Foreskin melanocyte (primary cell): ENCODE measurements at places on chromosomes 1 and 21.
A peak's percentile ranks its signal among the peaks of the same experiment; 100 is the strongest.

DNA sequence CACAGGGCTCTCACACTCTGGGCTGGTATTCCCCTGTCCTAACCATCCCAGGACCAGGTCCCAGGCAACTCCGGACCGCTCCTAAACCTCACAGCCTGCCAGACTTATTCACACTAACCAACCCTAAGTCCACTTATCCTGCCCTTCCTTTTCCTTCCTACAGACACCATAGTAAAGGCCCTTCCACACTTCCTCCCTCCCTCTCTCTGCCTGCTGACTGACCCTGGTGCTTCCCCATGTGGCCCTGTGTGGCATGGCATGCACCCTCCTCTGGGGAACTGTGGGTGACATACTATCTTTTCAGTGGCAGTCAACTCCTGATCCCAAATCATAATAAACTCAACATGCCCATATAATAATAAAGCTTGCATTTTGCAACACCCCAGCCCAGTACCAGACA, 155.1 kb upstream of the DNAH14 start:
- DNase-seq, result no peak

DNA sequence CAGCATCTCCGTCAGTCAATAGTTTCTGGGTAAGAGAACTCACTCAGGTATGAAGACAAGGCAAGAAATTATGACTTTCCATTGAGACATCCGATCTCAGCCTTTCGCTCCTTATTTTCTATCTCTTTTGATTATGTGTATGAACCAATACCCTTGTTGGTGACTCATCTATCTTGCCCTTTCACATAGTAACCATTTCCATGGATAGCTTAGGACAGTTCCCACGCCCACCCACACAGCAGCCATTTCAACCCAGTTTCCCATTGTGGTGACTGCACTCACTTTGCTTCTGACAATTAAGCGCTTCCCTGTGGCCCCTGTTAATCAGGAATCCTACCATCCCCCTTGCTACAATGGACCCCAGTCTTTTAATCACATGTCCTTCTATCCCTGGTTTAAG, 210.6 kb upstream of the ADGRL2 start:
- no peak for DNase-seq

DNA sequence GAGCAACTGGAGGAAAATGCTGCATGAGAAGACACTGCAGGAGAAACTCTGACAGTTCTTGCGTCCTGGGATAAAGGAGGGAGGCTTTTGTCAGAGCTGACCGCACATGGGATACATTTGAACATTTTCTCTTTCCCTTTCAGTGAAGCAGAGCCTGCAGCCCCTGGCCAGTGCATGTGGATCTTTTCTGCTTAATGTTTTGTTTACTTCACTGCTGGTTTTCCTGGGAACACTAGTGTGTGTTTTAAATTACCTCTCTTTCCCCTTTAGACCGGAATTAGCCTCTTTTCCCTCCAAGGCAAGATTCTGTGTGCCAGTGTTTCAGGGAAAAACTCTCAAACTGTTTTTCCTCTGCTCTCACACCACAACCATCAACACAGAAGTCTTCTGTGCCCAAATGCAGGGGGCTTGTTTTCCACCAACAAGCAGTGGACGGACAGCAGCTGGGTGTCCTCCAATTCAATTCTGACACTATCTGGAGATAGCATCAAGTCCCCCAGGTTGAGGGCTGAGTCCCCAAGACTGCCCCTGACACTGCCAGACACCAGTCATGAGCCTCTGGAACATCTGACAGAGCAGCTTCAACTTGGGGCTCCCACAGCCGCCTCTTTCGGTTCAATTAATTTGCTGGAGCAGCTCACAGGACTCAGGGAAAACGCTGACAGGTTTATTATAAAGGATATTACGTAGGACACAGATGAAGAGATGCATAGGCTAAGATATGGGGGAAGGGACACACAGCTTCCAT, 136.2 kb downstream of the RHOU start:
- DNase-seq, result no peak

DNA sequence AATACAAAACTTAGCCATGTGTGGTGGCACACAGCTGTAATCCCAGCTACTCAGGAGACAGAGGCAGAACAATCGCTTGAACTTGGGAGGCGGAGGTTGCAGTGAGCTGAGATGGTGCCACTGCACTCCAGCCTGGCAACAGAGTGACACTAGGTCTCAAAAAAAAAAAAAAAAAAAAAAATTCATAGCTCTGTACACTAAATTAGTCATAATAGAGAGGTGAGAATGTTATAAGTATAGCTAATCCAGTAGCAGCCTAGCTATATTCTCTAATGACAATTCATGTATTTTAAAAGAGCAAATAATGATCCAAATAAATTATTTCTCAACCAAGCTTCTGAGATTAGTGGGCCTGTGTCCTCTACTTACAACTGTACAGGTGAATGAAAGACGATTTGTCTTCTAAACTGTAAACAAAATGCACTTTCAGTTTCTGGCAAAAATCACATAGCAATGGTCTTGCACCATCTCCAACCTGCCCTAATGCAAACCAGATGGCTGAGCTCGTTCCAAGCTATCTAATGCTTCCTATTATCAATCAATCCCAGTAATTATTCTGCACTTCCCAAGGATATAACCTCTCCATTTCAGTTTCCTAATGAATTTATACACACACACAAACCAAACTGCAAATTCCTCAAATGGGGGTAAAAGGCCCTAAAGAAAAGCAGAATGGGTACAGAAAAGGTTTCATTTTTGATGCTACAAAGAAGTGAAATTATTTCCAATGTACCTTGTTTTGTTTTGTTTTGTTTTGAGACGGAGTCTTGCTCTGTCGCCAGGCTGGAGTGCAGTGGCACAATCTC, 56.5 kb downstream of the GATAD2B start:
- DNase-seq, result no peak

DNA sequence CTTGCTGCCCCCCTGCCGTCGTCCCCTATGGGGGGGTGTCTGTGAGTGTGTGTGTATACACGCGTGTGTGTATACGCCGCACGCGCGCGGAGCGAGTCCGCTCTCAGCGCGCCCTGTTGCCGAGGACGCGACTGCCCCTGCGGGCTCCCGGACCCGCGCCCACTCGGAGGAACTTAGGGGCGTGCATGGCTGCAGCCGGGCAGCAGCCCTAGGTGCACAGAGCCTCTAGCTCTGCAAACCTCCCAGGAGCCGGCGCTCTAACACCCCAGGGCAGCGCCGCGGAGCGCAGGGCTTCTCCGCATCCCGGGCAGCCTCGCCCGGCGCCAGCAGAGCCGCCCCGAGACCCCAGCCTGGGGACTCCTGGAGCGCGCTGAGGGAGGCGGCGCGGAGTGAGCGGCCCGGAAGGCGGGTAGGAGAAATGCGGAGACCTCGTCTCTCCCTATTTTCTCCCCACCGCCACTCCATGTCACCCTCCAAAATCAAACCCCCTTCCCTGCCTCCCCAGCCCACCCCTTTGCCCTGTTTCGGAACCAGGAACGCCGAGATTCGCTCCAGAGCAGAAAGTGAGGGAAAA, 574 bp downstream of the ITPKB start:
- no peak for DNase-seq

GRCh38 chr1:162128693-162129356, 59.3 kb downstream of the NOS1AP start:
- DNase-seq, result no peak

GRCh38 chr1:236702791-236703394, 16.6 kb downstream of the ACTN2 start:
- DNase-seq, result no peak

- no peak for DNase-seq
These were observed 10.1 kb upstream of the PRKAA2 start for GRCh38 chr1:56634981-56635380.

- DNase-seq, result no peak
These were observed 29.9 kb downstream of the GIPC2 start for GRCh38 chr1:78075621-78076020.

DNA sequence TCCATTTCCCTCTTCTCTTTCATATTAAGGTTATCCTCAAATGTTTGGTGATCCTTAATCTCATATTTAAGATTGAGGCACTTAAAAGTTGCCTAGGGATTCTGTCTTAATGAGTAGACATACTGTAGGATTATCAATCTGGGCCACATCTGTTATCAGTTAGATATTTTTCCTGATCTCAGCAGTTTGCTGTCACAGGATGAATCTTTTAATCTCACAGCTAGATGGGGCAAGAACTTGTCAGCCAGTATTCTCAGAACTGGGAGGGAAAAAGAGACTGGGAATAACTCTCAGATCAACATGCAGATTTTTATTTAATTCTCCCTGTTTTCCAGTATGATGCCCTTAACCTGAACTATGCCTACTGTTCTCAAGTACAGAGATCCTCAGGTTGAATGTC, 14.0 kb downstream of the ZNF644 start:
- no peak for DNase-seq

DNA sequence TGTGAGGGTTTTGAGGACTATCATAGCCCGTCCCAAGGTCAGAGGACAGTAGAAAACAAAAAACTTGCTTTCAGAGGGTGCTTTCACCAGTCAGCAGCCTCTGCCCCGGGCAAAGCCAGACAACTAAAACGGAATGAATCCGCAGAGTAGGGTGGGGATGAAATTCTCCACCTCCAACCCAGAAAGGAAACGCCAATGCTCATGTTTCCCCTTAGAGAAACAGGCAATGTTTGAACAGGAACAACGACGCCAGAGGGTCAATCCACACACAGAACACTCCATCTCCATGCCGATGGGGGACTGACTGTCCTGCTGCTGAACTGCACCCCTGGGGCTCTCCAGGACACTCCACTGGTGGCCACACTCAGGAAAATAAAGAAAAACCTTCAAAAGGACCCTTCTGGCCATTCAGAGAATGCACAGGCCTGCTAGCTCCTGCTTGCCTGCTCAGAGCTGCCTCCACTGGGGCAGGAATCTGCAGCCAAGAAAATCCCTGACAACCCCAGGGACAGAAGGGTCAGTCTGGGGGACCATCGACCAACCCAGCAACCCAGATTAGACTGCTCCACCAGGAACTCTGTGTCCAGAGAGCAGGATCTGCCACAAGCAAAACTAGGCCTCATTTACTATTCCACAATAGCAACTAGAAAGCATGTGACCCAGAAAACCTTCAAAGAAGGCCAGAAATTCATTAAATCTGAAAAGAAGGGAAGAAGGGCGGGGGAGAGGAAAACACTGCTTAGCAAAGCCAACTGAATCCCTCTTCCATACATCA, 116.0 kb downstream of the TOMM20 start:
- peak; percentile 71 for DNase-seq

DNA sequence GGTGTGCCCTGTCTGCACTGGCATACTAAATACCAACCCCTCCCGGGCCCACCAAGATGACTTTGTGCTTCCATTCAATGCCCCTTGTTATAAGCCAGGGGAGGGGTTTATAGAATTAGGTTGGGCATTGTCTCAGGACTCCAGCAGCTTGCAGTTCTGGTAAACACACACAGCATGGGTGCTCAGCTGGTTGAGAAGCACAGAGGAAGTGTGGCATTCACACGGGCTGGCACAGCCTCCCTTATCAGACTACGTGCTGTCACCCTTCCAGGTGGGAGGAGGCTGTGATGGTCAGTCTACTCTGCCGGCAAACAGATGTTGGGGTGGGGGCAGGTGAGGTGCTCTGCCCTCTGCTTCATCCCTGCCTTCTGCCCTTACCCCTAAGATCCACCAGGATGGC, 15.0 kb upstream of the SLC6A17 start:
- no peak for DNase-seq

GRCh38 chr1:153831026-153831425, 55.8 kb downstream of the SLC27A3 start:
- DNase-seq, result no peak

DNA sequence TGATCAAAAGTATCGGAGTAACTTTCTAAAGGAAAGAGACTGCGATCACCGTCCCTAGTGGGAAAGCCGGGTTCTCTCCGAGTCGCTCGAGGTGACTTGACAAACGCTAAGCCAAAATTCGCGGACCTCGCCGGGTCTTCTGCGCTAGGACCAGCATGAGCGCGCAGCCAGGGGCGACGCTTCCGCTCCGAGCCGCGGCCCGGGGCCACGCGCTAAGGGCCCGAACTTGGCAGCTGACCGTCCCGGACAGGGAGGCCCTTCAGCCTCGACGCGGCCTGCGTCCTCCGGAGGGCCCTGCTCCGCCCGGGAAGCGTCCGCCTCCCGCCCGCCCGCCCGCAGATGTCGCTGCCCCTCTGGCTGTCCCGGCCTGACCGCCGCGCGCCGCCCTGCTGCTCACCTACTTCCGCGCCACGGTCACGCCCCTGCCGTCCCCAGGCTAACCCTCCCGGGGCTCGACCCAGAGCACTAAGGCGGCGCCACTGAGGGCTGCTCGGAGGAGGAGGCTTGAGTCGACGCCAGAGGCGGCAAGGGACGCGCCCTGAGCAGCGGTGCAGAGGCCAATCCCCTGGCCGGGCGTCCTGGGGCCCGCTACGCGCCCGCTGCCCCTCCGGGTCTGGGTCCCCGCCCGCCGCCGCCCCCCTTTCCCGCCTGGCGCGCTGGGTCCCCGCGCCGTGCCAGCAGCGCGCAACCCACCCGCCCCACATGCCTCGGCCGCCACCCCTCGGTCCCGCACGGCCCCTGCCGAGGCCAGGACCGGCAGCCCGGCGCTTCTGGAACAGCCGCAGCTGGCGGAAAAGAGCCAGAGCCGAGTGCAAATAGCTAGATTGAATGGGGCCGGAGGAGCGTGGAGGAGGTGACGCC, 896 bp upstream of the DUSP10 start:
- DNase-seq, result no peak

GRCh38 chr1:87963556-87963955, 634.9 kb downstream of the LMO4 start:
- no peak for DNase-seq

DNA sequence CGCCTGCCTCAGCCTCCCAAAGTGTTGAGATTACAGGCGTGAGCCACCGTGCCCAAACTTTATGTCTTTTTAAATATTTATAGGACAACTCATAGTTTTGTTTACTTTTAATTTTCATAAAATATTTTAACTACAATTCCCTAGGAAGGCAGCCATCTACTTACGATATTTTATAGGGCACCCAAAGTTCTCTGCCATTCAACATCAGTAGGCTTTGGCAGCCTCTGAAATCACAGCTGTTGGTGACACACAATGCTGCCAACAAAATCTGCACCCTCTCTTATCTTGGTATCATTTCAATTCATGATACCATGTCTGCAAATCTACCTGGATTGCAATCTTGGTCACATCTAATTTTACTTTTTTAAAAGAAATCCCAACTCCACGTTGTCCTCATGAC, 27.1 kb upstream of the ERO1B start:
- no peak for DNase-seq

DNA sequence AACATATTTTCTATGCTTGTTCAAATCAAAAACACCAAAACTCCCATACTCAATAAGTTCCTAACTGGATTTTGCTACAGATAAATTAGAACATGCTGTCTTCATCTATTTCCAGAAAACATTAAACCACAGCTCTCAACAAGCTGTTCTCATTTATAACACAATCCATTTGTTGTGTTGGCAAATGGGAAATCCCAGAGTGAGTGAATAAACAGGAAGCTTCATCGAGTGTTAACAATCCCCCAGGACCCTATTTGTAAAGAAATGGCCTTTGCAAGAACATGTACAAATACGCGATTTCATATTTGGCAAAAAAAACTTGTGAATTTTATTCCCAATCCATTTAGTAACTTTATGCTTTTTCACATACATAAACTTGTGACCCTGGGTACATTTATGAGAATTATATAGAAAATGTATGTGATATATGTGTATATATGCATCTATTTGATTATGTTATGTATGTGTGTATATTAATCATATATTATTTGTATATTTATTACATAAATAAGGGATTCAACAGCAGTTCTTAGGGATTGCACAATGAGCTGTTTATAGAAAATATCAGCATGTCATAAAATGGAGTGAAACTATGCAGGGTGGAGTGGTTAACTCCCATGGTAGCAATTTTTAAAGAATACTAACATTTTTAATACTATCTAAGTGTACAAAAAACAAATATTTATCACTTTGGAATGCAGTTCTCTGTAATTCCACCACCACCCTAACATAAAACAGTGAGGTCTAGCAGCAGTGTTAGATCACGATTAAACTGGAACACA, 160.0 kb downstream of the NEGR1 start:
- no peak for DNase-seq
